B cell (primary cell): ENCODE measurements at places on chromosomes 5 and 9. TPM values are rescaled to one million over a fixed set of nuclear protein-coding genes. Genes with fewer than 3 reads are reported as not detected.
A peak's percentile ranks its signal among the peaks of the same experiment; 100 is the strongest.

SAXO1 gene
- polyA plus RNA-seq: 0.01 TPM in 1 of 2 replicates, not detected in the other

DNA sequence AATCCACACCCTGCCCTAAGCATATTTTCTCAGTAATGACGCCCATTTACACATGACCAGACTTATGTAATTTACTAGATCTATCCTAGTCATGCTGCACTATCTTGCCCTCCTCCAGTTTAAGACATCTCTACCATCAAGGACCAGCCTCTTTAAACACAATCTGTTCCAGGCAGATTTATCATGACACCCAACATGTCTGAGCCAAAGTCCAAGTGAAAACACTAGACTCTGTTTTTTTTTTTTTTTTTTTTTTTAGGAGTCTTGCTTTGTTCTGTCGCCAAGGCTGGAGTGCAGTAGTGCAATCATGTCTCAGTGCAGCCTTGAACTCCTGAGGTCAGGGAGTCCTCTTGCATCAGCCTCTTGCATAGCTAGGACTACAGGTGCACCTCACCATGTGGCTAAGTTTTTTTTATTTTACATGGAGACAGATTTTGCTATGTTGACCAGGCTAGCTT, 354.6 kb downstream of the ARRDC3 start:
- no peak overlapping the region for H3K4me3 ChIP-seq
- no peaks in the 10 kb centered on the region for H3K36me3 ChIP-seq
- no peak overlapping the region for H3K27ac ChIP-seq
- no peaks in the 10 kb centered on the region for H3K4me1 ChIP-seq
- no peak for DNase-seq
- H3K27me3 ChIP-seq: no peaks in the 10 kb centered on the region

COL15A1 gene
- polyA plus RNA-seq: not detected in 2 replicates

GRCh38 chr5:76522103-76522935, 100.9 kb downstream of the F2RL2 start:
- H3K4me3 ChIP-seq: no peak overlapping the region
- no peak overlapping the region for H3K27ac ChIP-seq
- no peaks in the 10 kb centered on the region for H3K27me3 ChIP-seq
- peaks cover 6% of the 10 kb centered on the region for H3K4me1 ChIP-seq
- no peaks in the 10 kb centered on the region for H3K36me3 ChIP-seq
- no peak for DNase-seq

GRCh38 chr5:1185629-1186350, 15.6 kb upstream of the SLC6A19 start:
- H3K4me1 ChIP-seq: no peaks in the 10 kb centered on the region
- H3K27ac ChIP-seq: no peak overlapping the region
- no peaks in the 10 kb centered on the region for H3K36me3 ChIP-seq
- H3K27me3 ChIP-seq: no peaks in the 10 kb centered on the region

PDZD2 gene
- not detected in 2 replicates for polyA plus RNA-seq

GDA gene
- polyA plus RNA-seq: 0.09 TPM in 1 of 2 replicates, not detected in the other

GRCh38 chr9:119537138-119537537, 167.9 kb upstream of the BRINP1 start:
- DNase-seq: no peak
- no peak overlapping the region for H3K4me3 ChIP-seq
- H3K36me3 ChIP-seq: no peaks in the 10 kb centered on the region
- no peaks in the 10 kb centered on the region for H3K27me3 ChIP-seq
- H3K4me1 ChIP-seq: no peaks in the 10 kb centered on the region
- H3K27ac ChIP-seq: no peak overlapping the region

DNA sequence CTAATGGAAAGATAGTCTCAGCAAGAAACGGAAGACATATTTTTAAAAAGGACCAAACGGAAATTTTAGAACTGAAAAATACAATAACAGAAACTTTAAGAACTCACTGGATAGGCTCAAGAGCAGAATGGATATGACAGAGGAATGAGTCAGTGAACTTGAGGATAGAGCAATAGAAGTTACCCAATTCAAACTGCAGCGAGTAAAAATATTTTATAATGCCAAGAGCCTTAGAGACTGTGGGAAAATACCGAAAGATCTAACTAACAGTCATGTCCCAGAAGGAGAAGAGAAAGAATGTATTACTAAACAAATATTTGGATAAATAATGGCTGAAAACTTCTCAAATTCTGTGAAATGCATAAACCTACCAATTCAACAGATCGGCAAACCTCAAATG, 40.8 kb downstream of the ADAMTS2 start:
- H3K36me3 ChIP-seq: no peaks in the 10 kb centered on the region
- no peaks in the 10 kb centered on the region for H3K4me1 ChIP-seq
- no peak overlapping the region for H3K27ac ChIP-seq
- H3K4me3 ChIP-seq: no peak overlapping the region
- H3K27me3 ChIP-seq: no peaks in the 10 kb centered on the region

DNA sequence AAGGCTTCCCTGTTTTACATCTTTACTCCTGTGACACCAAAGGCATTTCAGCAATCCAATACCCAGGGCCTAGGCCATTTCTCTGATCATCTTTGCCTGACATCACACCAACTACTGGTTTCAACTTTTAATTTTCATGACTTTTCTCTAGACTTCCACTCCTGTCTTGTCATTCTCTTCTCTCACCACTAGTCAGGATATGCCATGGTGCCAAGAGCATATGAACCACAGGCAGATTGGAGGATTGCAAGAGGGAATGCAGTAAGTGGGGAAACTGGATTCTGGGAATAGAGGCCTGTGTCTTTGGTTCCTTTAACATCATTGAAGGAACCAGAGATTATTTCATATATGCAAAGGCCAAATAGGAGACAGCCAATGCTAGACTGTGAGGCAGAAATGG, 69.3 kb downstream of the ANKRD31 start:
- H3K4me1 ChIP-seq: no peaks in the 10 kb centered on the region
- H3K36me3 ChIP-seq: no peaks in the 10 kb centered on the region
- H3K27me3 ChIP-seq: no peaks in the 10 kb centered on the region
- H3K4me3 ChIP-seq: no peak overlapping the region

DNA sequence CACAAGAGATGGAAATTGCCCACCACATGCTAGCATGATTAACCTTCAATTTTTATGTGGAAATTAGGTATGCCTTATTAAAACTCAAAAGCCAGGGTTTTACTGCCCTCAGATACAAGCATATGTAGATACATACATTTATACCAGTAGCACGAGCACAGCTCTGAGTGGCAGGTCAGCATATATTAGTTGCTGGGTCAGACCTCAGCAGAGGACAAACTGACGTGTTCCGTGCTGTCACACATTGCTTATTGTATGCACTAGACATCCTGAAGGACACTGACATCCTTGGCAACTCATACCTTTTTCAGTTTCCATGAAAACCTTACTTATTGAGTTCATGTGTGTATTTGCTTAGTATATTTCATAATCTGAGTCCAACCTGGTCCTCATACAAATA, 307.7 kb downstream of the TLE1 start:
- no peaks in the 10 kb centered on the region for H3K36me3 ChIP-seq
- H3K4me3 ChIP-seq: no peak overlapping the region
- no peaks in the 10 kb centered on the region for H3K4me1 ChIP-seq

DNA sequence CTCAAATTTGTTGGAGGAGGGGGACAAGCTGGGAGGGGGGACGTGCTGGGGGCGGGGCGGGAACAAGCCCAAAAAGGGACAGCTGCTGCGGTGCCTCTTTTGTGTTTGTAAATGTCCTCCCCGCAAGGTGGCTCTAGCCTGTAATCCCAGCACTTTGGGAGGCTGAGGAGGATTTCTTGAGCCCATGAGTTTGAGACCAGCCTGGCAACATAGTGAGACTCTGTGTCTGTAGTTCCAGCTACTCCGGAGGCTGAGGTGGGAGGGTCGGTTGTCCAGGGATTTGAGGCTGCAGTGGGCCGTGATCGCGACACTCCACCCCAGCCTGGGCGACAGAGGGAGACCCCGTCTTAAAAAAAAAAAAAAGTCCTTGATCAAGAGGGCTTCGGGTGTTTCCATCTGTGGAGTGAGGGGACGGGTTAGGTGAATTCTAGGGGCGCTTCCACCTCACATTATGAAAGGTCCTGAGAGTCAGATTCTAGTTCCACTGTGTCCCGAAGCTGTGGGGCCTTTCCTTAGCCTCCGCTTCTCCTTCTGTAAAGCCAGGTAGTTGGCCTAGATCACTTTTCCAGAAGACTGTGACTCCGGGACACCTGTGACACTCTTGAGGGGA, 779 bp upstream of the CTNNA1 start:
- peaks cover 6% of the 10 kb centered on the region for H3K4me1 ChIP-seq
- peak overlapping the region; percentile 70 for H3K27ac ChIP-seq
- DNase-seq: no peak
- H3K27me3 ChIP-seq: no peaks in the 10 kb centered on the region
- no peaks in the 10 kb centered on the region for H3K36me3 ChIP-seq

CTNNAL1 gene
- polyA plus RNA-seq: 0.04 and 0.35 TPM in 2 replicates

QRFP gene
- polyA plus RNA-seq: 0.07 TPM in 1 of 2 replicates, not detected in the other

THBS4 gene
- polyA plus RNA-seq: 0.43 and 0.49 TPM in 2 replicates

TEK gene
- polyA plus RNA-seq: not detected in 2 replicates

GRCh38 chr5:113166261-113166660, 189.7 kb downstream of the DCP2 start:
- no peaks in the 10 kb centered on the region for H3K4me1 ChIP-seq
- no peaks in the 10 kb centered on the region for H3K36me3 ChIP-seq
- no peak overlapping the region for H3K27ac ChIP-seq
- no peak for DNase-seq
- H3K27me3 ChIP-seq: no peaks in the 10 kb centered on the region
- H3K4me3 ChIP-seq: no peak overlapping the region

GRCh38 chr9:70641031-70641430, 226.6 kb upstream of the KLF9 start:
- H3K27ac ChIP-seq: no peak overlapping the region
- no peaks in the 10 kb centered on the region for H3K27me3 ChIP-seq
- no peaks in the 10 kb centered on the region for H3K36me3 ChIP-seq
- DNase-seq: no peak
- H3K4me3 ChIP-seq: no peak overlapping the region
- H3K4me1 ChIP-seq: no peaks in the 10 kb centered on the region

- peak overlapping the region; percentile 71 for H3K27ac ChIP-seq
- H3K27me3 ChIP-seq: no peaks in the 10 kb centered on the region
- peak overlapping the region; percentile 2 for H3K4me3 ChIP-seq
- peak; percentile 77 for DNase-seq
Measured at GRCh38 chr5:124920909-124921666, 174.6 kb upstream of the ZNF608 start.

DNA sequence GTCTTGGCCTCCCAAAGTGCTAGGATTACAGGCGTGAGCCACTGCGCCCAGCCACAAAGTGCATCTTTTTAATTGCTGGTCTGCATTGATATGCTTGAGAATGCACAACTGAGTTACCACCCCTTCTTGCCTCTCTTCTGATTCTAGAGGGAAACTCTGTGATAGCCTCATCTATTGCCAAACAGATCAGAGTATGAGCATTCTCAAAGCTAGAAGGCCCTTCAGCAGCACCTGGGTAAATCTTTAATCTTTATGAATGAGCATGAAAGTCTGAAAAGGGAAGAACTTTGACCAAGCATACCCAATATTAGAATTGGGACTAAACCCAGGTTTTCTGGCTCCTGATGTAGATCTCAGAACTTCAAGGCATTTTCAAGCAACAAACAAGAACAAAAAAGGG, 298.3 kb upstream of the TNC start:
- no peak overlapping the region for H3K4me3 ChIP-seq
- H3K36me3 ChIP-seq: no peaks in the 10 kb centered on the region
- H3K4me1 ChIP-seq: no peaks in the 10 kb centered on the region
- H3K27ac ChIP-seq: no peak overlapping the region
- no peaks in the 10 kb centered on the region for H3K27me3 ChIP-seq

DNA sequence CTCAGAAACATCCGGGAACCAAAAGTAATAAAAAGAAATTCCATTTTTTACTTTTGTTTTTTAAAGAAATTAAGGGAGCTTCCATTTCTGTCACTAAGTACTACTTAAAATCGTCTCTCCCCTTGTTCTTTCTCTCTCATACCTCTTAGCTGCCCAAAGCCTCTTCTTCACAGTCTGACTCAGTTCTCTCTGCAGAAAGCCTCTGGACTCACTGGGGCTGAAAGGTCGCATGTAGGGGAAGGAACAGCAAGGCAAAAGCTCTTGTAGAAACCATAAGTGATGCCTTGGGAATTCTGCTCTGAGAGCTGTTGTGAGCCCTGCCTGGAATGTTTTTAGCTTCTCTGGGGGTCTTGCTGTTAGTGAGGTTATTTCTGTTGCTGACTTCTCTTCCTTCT, 100.8 kb upstream of the RANBP3L start:
- no peaks in the 10 kb centered on the region for H3K36me3 ChIP-seq
- H3K27me3 ChIP-seq: no peaks in the 10 kb centered on the region
- H3K4me1 ChIP-seq: peaks cover 20% of the 10 kb centered on the region
- H3K27ac ChIP-seq: no peak overlapping the region

IL4 gene
- polyA plus RNA-seq: not detected in 2 replicates

GRCh38 chr9:34710023-34710422, at the start of gene CCL21:
CCL21 (minus strand) TSS chr9:34710136; CDS start chr9:34710066, 70 bp downstream.
- no peaks in the 10 kb centered on the region for H3K4me1 ChIP-seq
- H3K36me3 ChIP-seq: no peaks in the 10 kb centered on the region
- no peak within 1 kb of the TSS for H3K27ac ChIP-seq
